ENCODE measurements at places on chromosomes 3 and 15. TPM values are rescaled to one million over a fixed set of nuclear protein-coding genes. Genes with fewer than 3 reads are reported as not detected.

- no peak for DNase-seq
These were observed 4.5 kb upstream of the LCTL start for GRCh38 chr15:66570327-66570726.

DNA sequence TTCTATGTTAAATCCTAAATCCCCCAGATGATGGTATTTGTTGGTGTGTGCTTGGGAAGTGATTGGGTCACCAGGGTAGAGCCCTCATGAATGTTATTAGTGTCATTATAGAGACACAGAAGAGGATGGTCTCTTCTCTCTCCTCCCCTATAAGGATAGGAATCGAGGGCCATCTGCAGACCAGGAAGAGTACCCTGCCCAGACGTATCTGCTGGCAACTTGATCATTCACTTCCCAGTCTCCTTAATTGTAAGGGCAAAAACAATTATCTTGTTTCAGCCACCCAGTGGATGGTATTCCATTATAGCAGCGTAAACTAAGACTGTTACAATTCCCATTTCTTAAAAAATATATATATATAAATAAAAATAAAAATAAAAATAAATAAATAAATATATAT is 892.2 kb downstream of the SI start:
- no peak for DNase-seq

DNA sequence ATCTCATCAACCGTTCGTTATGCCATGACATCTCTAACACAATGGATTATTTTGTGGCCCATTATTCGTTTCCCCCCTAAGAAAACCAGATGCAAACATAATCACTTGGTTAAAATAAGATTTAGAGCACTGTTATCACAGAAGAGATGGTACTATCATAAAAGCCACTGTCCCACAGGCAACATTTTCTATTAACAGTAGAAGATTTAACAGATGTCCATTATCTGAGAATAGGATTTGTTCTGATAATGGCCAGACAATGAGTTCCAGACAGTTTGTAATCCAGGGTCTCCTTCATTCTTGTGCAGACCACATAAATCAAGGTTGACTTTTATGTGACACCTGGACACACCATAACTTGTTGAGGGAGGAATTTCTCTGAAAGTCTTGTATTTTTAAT is 153.1 kb downstream of the CLSTN2 start:
- DNase-seq = no peak

DNA sequence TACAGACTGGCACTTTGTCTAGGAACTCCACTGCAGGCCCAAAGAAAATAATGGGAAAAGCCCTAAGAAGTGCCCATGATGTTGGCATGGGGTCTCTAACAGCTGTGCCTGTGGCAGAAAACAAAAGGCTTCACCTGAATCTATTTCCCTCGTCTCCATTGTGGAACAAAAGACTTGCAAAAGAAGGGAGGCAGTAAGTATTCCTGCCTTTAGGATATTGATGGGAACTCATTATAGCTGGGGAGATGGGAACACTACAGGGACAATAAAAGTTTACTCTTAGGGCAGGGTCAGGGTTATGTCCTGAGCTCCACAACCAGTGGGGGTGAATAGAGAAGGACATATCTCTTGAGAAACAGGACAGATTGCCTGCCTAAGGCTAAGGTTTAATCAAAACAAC is 930.6 kb upstream of the EPHA6 start:
- no peak for DNase-seq

CCR8 gene
- total RNA-seq = not detected

NGLY1 gene
- total RNA-seq = 39.9 TPM

DNA sequence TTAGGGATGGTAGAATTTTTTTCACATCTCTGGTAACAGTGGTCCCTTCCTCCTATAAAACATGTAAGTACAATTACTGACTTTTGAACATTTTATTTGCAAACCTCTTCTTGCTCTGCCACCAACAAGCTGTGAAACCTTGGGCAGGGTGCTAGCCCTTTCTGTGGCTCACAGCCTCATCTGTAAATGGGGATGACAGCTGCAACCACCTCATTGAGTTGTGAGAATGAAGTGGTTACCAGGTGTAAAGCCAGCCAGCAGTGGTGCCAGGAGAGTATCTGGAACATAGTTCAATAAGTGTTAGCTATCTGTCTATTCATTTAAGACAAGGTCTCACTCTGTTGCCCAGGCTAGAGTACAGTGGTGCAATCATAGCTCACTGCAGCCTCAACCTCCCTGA is 278.1 kb downstream of the ERC2 start:
- DNase-seq = no peak

- no peak for DNase-seq
These were observed 4.3 kb downstream of the SLC51A start for GRCh38 chr3:196220587-196220986.

TERC gene
- total RNA-seq = 446 TPM

DNA sequence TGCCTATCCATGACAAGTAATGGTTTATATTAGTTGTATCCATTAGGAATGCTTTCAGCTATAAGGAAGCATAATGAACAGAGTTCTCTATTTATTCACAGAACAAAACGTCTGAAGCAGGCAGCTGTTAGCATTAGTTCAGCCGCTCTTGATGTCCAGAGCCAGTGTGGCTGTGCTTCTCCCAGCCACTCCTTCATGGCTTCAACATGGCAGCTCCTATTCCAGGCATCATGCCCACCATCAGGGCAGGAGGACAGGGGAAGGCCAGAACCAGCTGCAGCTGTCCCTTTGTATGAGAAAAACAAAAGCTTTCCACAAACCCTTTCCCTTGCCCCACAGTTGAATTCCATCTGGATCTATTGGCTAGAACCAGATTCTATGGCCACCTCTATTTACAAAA is 12.9 kb upstream of the SNRK start:
- DNase-seq = no peak

TMCO5A gene
- total RNA-seq = not detected

- peak; percentile 85 for DNase-seq
These were observed 57.0 kb downstream of the NEK10 start for GRCh38 chr3:27312044-27312668.

DNA sequence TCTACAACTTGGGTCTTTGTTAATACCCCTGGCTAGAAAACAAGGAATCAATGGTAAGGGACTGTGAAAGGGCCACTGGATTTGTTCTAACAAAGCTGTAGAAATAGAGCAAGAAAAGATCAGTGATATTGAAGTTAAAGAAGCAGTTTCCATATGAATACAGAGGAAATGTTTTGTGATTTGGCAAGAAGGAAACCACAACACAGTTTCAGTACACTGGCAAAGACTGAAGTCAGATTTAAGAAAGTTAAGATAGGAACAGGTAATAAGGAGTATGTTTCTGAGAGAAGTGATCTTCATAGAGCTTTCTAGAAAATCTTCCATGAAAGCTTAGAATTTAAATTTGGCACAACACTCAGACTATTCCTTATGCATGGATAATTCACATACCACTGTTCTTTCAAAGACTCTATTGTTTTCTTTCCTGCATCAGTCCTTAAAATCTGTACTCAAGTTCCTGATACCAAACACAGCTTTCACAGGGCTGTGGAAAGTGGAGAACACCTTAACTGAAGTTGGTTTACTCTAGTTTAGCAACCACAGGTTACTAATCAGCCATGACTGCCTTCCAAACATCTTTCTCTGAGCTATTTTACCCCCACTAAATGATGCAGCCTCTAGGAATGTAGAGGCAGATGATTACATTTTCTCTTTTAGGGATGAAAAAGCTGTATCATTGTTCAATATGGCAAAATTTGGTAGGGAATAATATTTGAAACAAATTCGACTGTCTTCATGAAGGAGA is 32.4 kb upstream of the ALCAM start:
- DNase-seq = no peak

- no peak for DNase-seq
These were observed 2.6 kb upstream of the HHATL start for GRCh38 chr3:42705058-42705767.

All from dermis blood vessel endothelial cell (primary cell).